ENCODE measurements at places on chromosomes 7 and 10.

GRCh38 chr7:80583901-80584300 lies 54.5 kb upstream of the CD36 start:
- DNase-seq = no peak

GRCh38 chr7:11474902-11475585 lies 357.0 kb downstream of the THSD7A start:
- DNase-seq = no peak

DNA sequence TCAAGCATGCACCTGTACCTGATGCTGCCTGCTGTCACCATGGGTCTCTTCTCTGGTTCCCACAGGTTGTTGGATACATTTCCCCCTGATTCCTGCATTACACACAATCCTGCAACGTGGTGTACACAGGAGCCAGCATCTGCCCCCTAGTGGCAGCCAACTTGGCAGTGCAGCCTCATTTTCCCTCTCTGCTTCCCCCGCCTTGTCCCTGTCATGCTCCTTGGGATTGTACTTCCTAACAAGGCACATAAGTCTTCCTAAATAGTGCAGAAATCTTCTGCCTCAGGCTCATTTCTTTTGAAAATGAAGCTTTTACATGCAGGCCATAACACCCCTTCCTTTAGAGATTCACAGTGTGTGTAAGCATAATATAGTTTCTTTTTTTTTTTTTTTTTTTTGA lies 387.5 kb downstream of the CCSER2 start:
- peak; percentile 14 for DNase-seq

DNA sequence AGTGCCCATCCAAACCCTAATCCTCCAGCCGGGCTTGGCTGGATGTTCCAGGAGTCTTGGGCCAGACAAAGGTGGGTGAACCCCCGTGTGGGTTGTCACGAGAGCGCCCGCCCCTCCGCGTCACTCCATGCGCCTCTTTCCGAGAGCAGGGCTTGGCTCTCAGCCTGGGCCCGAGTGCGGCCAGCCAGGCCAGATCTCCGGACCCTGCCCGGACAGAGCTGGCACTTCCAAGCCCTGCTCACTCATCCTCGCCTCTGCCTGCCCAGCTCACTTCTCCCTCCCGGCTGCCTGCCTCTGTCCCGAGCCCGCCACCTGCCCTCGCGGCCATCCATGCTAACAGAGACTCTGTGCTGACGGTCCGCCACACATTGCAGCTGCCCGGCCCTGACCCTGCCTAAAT lies 34.6 kb downstream of the AGAP3 start:
- no peak for DNase-seq

DNA sequence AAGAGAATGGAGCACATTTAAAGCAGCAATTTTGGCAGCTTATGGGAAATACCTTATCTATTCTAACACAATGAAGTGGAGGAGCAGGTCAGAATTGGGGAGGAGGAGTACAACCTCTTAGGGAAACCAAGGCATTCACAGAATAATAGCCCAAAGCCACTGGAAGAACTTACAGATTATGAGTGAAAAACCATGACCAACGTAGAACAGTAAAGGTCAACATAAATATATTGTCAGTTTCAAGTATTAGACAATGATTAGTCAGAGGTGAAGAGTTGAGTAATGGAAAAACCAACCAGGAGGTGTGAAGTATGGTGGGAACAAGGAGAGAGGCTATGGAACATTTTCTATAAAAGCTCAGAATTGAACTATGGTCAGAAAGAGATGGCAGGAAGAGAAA lies 304.3 kb upstream of the SP4 start:
- no peak for DNase-seq

DNA sequence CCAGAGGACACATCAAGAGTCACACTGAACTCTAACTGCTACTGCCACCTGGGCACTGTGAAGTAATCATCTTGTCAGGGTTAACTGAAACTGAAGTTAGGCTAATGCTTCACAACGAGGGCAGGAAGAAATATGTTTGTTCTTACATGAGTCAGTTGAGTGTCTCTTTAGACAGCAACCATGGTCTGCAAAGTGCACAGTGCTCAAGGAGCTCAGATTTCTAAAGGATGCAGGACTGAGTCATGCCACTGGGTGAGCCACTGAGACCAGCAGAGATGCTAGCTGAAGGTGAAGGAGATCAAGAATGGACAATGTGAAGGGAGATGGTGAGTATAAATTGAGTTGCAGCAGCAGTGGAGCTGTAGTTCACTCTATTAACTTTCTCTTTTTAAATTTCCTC lies 76.0 kb upstream of the CTTNBP2 start:
- no peak for DNase-seq
